Right renal pelvis (tissue), 4 donors: ENCODE measurements at places on chromosomes 1 and 21. TPM values are rescaled to one million over a fixed set of nuclear protein-coding genes. Genes with fewer than 3 reads are reported as not detected.

The FAAH gene
- 20.5 TPM for polyA plus RNA-seq

The ACTN2 gene
- polyA plus RNA-seq = 0.50 TPM

The SERPINC1 gene
- 0.21 TPM for polyA plus RNA-seq

The ACTA1 gene
- 1.5 TPM for polyA plus RNA-seq

The INKA2 gene
- 2.5 TPM for polyA plus RNA-seq

The LAMC2 gene
- 5.1 TPM for polyA plus RNA-seq

DNA sequence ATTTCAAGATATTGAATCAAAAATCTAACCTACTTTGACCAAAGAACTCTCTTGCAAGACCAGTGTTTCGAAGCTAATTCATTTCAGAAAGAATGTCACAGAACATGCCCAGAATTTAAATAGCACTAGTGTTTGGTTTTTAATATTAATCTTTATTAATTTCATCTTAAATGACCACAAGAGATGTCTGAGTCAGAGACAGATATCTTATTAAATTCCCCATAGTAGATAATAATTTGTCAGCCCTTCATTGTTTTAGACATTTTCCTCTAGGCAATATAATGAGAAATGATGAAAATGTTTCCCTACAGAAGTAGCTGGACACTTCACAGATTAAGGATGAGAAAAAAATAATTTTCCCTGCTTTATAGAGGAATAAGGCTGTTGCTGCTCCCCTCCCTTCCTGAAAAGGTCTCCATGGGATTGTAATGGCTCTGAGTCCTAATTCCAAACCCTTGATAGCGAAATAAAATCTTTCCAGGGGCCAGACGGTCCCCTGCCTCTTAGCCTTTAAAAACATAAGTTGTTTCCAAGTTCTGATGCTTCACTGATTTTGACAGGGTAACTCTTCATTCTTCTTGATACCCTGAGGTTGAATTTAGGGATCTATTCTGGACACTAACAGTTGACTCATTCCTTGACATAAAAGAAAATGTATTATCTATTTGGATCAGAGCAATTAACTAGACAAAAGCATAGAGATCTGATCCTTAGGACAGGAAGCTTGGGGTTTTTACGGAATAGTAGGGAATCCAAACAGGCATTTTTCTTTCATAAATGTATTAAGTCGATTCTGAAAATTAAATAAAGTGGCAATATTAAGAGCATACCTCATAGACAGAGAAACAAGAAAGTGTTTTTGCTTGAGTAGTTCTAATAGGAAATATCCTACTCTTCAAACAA lies 820.8 kb downstream of the BRINP3 start:
- DNase-seq = no peak

- no peak for DNase-seq
Measured at GRCh38 chr1:170001266-170001665, 73.2 kb downstream of the KIFAP3 start.

GRCh38 chr1:33719326-33719725 lies 144.6 kb upstream of the HMGB4 start:
- no peak for DNase-seq

- no peak for DNase-seq
Measured at GRCh38 chr21:31349208-31349607, 5.1 kb upstream of the TIAM1 start.

DNA sequence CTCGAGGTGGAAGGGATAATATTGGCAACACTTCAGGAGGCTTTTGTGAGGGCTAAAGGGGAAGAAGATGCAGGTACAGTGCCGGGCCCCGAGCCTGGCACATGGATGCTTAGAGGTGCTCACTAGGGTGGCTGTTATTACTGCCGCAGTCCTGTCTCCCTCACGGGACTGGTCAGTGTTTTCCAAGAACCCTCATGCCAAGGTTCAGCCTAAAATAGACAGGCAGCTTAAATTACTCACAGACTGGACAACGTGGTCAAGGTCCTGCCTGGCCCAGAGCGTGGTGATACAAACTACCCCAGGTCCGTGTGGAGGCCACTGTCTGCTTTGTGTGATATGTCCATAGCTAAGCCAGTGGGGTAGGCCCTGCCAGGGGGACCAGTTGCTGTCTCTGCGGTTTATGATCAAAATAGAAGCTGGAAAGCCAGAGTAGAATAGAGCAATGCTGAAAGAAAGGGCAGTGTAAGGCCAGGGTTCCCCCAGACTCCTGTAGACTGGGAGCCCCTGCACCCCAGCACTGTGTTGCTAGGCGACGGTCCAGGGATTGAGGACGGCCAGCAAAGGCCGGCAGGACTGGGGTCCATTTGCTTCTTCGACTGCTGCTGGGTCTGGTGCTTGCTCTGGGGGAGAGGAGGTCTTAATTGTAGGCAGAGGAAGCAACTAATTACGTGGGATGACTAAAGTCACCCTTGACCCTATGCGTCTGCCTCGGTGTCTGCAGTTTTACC lies 36.1 kb downstream of the ELAPOR1 start:
- no peak for DNase-seq

GRCh38 chr1:93614541-93614940 lies 67.1 kb downstream of the BCAR3 start:
- no peak for DNase-seq

- DNase-seq = no peak
Measured at GRCh38 chr21:45390831-45391742, 13.9 kb upstream of the COL18A1 start.

- no peak for DNase-seq
Measured at GRCh38 chr1:158371188-158371953, 17.7 kb downstream of the CD1E start.

DNA sequence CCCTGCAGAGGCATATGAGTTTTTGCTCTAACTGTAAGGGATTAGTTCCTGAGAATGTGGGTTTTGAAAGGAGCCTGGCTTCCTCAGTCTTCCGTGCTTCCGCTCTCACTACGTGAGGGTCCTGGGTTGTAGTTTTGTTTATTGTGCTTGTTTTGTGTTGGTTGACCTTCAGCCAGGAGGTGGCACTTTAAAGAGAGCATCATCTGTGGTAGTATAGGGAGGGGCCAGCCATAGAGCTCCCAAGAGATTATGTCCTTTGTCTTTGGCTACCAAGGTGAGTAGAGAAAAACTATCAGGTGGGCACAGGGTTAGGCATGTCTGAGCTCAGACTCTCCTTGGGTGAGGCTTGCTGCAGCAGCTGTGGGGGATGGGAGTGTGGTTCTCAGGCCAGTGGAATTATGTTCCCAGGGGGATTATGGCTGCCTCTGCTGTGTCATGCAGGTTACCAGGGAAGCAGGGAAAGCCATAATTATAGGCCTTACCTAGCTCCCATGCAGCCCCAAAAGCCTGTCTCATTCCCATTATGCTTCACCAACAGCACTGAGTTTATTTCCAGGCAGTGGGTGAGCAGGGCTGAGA lies 23.5 kb downstream of the CYP4B1 start:
- no peak for DNase-seq

DNA sequence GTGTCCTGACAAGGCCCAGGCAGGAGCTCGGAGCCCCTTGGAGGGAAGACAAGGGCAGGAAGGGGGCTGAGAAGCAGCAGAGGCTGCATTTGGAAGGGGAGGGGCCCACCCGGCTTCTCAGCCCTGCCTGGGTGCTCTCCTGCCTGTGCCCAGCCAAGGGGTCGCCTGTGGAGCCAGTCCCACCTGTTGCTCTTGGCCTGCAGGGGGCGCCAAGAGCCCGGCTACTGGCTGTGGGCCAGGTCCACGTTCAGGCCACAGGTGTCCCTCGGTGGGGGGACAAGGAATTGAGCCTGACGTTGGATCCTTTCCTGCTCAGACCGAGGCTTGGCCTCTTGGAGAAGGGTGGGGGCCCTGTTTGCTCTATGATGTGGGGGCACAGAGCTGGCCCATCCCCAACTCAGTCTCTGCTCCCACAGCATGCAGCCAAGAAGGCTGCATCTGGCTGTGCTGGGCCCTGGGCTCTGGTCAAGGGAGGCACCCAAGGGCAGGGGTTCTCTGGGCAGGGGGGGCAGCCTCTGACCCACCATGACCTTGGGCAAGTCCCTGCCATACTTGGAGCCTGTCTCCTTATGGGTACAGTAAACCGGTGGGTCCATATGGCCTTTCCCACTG lies 10.9 kb downstream of the WNT4 start:
- DNase-seq = no peak

- no peak for DNase-seq
Measured at GRCh38 chr1:7489586-7489985, 281.5 kb upstream of the VAMP3 start.

GRCh38 chr1:6800745-6801144 lies 15.5 kb downstream of the CAMTA1 start:
- DNase-seq = no peak
